ENCODE measurements at places on chromosomes 3 and 15.
A peak's percentile ranks its signal among the peaks of the same experiment; 100 is the strongest.

DNA sequence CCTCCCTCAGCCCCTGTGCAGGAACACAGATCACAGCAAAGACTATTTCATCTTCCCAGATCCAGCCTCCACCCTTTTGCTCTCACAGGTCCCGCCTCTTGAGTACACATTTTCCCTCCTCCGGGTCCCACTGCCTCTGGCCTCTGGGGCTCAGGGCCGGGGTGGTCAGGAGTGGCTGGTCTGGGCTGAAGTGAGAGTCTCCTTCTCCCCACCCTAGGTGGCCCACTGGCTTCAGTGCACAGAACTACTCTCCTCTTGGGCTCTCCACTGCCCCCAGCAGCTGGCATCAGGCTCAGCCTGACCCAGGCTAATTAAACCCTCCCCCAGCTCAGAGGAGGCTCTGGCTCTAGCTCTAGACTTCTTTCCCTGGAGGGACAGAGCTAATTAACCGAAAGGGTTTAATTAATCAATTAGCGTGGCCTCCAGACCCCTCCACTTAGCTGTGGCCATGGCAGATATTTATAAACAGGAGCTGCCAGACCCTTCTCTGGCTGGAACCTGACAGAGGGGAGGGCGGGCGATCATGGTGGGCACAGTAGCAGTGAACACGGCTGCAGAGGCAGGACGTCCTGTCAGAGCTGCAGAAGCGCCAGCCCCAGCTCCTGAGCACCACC is 15.1 kb downstream of the DUSP7 start:
- peak; percentile 51 for DNase-seq

DNA sequence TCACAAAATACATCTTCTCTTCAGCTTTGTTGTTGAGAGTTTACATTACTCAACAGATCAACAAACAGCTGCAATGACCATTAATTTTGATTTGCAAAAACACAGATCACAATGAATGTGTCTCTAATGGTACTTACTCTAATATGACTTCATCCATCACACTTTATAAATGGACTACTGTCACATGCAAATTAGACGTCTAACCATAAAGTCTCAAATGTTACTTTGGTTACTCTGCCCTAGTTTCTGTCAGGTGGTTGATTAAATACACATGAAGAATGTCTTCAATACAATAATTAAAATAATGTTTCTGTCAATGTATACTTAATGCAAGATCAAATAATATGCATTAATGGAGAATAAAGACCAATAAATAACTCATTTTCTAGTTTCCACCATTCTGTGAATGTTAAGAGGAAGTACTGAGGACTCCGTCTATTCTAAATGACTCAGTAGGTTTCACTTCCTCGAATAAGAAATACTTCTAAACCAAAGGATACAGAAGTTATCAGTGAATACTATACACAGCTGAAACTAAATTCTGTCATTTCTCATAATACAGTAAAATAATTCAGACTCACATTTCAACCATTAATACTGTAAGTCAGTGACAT is 145.8 kb downstream of the CBLB start:
- DNase-seq: no peak

- no peak for DNase-seq
Measured at GRCh38 chr15:74520407-74520806, 20.6 kb upstream of the ARID3B start.

- DNase-seq: no peak
Measured at GRCh38 chr3:43996379-43997301, 245.0 kb upstream of the TOPAZ1 start.

DNA sequence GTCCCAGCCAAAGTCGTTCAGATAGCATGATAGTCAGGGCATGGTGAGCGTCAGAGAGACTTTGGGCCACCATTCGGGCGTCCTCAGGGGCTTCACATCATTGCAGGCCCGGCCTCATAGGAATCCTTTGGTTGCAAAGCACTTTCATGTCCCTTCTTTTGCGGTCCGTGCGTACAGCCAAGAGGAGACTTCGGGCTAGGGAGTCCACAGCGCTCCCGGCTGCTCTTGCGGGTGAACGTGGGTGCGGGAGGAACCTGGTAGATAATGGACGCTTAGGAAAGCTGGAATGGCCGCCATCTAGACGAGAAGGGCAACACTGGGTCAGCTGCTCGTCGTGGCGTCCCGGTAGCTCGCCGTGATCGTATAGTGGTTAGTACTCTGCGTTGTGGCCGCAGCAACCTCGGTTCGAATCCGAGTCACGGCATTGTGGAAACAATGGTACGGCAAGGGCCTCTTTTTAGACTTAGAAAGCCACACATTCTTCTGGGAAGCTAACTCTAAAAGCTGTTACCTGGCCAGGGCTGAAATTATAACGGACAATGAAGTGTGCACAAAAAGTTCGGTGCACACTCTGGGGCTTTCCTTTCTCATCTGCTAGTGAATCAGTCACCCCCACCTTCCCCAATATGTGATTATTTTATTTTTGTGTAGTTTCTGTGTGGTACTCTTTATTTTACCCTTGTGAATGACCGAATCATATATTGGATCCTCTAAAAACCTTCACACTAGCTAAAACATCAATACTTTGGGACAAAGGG is 13.2 kb upstream of the SHF start:
- peak; percentile 82 for DNase-seq

GRCh38 chr3:14472471-14473351 is 67.4 kb downstream of the GRIP2 start:
- no peak for DNase-seq

DNA sequence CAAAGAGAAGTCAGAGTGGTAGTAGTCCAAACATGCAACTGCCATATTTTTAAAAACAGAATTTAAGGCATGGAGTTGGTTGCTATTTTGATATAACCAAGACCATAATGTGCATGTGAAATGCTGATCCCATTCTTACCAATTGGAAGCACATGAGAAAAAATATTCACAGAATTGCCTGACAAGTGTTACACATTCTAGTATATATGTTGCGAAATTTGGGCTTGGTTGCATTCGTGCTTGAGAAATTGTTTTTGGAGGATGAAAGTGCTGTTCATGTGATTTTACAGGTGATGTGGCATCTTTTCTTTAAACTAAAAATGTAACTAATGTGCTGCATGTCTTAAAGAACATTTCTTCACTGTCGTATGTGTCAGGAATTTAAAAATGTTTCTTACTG is 199.7 kb downstream of the CHL1 start:
- no peak for DNase-seq

- DNase-seq: no peak
Measured at GRCh38 chr15:24898715-24899272, 56.0 kb upstream of the SNRPN start.

GRCh38 chr3:110327870-110328269 is 743.7 kb upstream of the NECTIN3 start:
- DNase-seq: no peak

GRCh38 chr3:133368371-133369067 is 31.3 kb upstream of the BFSP2 start:
- no peak for DNase-seq

DNA sequence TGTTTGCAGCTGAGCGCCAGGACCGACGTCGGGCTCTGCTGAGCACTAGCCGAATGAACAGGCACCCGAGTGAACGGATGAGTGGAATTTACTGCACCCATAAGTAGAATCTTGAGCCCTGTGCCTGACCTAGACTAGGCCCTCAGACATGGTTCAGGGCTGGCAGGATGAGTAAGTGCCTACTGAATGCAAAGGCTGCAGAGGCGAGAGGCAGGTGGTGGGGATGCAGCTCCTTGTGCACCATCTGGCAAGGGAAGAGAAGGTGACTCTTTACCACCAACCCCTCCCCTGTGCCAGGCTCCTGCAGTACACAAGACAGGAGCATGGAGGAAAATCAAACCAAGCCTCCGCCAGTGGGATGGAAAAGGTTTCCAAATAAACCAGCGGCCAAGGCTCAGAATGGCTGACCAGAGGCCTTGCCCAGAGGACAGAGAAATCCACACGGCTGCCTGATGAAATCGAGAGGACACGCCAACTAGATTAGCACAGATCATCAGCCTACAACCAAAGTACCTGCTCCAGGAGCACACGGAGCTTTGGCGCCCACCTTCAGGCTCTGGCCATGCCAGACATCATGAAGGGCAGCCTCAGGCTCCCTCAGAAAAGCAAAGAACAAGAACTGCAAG is 141.7 kb upstream of the IQSEC1 start:
- DNase-seq: no peak

DNA sequence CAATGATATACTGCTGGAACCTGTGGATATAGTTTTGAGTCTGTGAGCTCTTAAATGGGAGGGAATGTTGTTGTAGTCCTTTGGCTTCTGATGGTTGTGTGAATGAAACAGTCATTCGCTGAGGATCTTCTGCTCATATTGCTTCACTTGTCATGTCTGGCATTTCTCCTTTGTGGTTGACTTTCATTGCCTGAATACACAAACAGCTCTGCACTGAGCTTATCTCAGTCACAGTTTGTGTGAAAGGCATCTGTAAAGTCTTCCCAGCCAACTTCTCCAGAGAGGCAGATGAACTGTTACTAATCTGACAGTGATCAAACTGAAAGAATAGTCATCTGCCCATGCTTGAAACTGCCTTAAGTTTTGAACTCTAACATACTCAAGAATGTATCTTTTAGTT is 59.8 kb downstream of the TMED3 start:
- no peak for DNase-seq

GRCh38 chr15:92677999-92678398 is 22.4 kb upstream of the FAM174B start:
- DNase-seq: no peak

DNA sequence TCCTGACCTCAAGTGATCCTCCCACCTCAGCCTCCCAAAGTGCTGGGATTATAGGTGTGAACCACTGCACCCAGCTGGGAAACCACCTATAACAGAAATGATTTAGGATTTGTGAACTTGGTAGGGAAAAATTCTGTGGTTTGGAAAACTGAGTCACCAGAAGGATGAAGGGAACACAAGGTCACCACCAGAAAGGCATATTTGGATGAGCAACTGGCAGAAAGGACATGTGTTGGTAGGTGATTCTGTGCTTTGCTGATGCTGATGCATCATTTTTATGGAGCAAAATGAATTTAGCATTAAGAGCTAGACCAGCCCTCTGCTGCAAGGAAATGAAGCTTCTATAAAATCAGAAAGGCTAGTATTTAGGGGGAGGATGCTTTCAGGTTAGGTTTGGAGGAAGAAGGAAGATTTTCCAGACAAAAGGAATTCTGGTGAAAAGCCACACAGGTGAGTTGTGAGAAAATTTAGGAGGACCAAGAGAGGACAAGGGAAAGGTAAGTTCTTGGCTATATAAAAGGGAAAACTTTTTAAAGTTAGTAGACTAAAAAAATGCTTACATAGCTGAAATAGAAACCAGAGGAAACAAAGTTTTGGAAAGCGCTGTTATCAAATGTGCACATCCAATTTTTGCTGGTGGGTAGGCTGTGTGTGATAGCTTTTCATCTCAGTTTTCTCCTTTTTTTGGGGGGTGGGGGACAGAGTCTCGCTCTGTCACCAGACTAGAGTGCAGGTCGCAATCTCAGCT is 3.6 kb downstream of the PXK start:
- DNase-seq: no peak

- DNase-seq: no peak
Measured at GRCh38 chr3:35773417-35773816, 134.1 kb downstream of the ARPP21 start.
